ENCODE measurements at places on chromosomes 3 and 15.

GRCh38 chr3:157830556-157831236 is 275.5 kb downstream of the SHOX2 start:
- DNase-seq, result no peak

DNA sequence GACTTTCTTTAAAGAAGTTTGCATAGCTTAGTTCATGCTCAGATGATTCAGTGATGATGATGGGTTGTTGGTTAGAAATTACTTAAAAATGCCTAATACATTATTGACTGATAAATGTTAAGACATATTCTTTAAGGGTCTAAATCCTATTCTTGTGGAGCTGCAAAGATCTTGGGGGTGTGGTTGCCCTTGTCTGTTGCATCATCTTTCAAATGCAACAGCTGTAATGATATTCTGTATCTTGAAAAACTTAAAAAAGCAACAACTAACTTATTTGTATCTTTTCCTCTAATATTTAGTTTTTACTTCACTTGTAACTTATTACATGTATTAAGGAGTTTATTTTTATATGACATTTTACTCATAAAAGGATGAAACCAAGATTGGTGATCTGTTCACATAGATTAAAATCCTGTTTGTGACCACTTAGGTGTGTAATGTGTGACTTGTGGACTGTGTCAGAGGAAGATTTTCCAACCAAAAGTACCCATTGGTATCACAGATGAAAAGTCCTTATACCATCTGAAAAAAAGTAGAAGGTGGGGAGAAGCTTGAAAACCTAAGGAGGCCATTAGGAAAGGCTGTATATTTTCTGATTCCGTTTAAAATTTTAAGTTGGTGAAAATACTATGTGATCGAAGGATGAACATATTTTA is 142.8 kb downstream of the IGF1R start:
- no peak for DNase-seq

GRCh38 chr3:113223475-113224281 is 12.3 kb downstream of the BOC start:
- DNase-seq, result peak; percentile 70

- no peak for DNase-seq
These were observed 2.0 kb upstream of the ZBTB47 start for GRCh38 chr3:42651248-42652091.

GRCh38 chr3:16050641-16051467 is 123.6 kb upstream of the GALNT15 start:
- DNase-seq, result peak; percentile 50

DNA sequence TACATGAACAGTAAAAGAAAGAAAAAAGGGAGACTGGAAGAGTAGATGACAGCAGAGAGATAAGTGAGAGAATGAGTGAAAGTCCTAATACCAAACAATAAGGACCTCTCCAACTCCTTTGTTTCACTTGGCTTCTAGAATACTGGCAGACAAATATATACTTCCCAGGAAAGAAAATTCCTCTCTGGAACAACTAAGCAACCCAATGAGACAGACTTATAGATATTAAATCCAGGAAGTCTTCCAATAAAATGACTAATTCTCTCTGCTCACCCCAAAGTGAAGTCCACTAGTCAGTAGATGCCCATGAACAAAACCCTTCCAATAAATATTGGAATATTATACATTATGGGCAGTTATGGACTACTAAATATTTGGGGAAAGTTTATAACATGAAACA is 114.2 kb downstream of the NEDD4 start:
- DNase-seq, result no peak

All from inflammatory macrophage (primary cell).